ENCODE measurements at places on chromosomes 3 and 15.

DNA sequence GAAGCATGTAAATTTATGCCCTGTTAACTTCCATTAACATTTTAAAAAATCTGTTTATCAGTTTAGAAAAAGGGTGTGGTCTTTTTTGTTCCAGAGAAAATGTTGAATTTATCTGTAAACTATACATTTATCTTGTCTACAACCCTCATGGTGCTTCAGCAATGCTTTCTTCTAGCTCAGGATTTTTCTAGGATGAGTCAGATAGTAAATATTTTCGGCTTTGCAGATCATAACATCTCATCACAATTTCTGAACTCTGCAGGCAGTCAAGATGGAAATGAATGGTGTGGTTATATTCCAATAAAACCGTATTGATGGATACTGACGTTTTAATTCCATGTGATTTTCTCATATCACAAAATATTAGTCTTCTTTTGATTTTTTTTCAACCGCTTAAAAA lies 70.5 kb upstream of the FOXB1 start:
- DNase-seq = no peak

- DNase-seq = no peak
Observed at GRCh38 chr3:20095470-20095869, 55.2 kb downstream of the KAT2B start.

- DNase-seq = no peak
Observed at GRCh38 chr3:100538339-100538706, 45.9 kb downstream of the TMEM45A start.

- DNase-seq = no peak
Observed at GRCh38 chr3:45509038-45509767, 85.3 kb upstream of the LIMD1 start.

GRCh38 chr15:100244796-100245486 lies 96.8 kb downstream of the ADAMTS17 start:
- DNase-seq = no peak

DNA sequence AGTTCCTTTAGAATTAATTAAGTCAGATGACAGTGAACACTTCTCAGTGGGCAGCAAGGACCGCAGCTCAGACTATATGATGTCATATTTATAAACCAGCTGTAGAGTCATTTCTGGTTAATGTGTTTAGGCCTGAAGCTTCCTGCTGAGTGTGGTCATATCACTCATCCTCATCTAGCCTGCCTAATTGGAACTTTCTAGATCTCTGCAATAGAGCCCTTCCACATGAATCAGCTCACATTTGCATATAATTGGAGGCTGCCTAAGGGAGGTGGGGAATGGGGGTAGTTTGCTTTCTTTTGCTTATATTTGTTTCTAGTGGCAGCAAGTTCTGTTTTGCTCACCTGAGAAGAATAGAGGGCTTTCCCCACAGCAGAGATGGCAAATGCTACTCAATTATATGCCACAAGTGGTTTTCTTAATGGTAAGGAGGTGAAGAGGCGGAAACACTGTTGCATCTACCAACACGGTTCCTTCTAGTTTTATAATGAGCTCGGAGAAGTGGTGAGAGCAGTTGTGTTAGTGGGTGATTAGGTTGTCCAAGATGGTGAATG lies 148.1 kb downstream of the KLHL25 start:
- no peak for DNase-seq

GRCh38 chr3:46898321-46899150 lies 21.0 kb downstream of the PTH1R start:
- DNase-seq = no peak

- DNase-seq = no peak
Observed at GRCh38 chr3:180630371-180630770, 28.4 kb downstream of the TTC14 start.

DNA sequence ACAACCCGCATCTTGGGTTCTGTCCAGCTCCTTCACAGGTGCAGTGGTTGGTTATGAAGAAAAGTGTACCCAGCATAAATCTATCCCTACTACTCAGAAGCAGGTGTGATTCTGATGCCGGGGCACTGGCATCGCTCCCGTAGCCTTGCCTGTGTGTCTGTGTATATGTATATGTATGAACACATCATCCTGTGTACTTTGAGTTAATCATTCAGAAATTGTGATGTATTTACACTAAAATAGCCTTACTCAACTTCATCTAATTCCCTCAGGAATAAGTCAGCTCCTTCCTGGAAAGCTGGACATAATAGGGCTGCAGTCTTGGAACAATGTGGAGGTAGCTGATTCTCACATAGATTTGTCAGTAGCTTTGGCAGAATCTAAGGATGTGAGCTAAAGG lies 6.7 kb upstream of the ZBED2 start:
- no peak for DNase-seq

GRCh38 chr3:174644287-174644686 lies 214.8 kb upstream of the NAALADL2 start:
- DNase-seq = no peak

GRCh38 chr3:3551981-3552380 lies 247.2 kb upstream of the LRRN1 start:
- DNase-seq = no peak

DNA sequence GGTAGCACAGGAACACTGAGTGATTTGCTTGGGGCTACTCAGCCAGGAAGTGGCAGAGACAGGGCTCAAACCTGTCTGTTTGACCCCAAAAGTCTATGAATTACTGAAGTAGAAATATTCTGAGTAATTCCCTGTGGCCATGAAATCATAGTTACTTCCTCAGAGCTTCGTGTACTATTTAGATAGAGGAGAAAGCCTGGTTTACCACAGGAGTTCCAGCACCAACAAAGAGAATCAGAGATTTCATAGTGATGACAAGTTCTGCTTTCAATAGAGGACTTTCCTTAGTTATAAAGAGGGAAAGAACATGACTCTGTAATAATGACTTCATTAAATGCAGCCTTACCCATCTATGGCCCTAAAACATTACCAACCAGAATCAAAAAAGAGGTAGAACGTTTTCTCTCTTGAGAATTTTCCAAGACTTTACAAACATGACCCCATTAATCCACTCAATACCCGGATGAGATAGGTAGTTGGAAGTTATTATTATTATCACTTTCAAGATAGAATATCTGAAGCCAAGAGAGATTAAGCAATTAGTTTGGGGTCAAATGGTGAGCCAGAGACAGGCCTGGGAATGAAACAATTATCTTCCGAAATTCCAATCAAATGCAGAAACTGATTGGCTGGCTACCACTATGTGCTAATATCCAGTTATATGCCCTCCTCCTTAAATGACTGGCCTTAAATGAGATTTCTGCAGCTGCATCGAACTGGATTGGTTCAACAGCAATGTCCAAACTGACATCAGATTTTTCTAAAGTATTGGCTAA lies 13.6 kb upstream of the WNT5A start:
- no peak for DNase-seq

DNA sequence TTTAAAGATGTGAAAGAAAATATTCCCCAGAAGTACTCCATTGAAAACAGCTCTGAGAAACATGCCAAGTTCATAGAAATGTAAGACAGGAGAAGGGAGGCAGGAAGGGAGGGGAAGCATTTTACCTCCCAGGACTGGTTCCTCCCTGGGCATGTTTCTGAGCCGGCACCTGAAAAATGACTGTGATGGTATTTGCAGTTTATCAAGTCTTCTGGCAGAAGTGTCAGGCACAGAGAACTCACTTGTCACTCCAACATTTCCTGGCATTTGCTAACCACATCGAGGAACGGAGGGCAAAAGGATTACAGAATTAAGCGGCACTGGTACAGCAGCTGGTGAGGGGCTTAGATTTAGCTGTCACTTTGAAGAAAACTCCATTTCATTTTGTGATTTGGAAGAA lies 1054.0 kb downstream of the TUSC7 start:
- no peak for DNase-seq

GRCh38 chr15:31503256-31503655 lies 176.6 kb downstream of the KLF13 start:
- no peak for DNase-seq

GRCh38 chr3:167228135-167228534 lies 152.0 kb downstream of the ZBBX start:
- no peak for DNase-seq

- DNase-seq = no peak
Observed at GRCh38 chr3:16818194-16818593, 66.6 kb upstream of the PLCL2 start.

- no peak for DNase-seq
Observed at GRCh38 chr15:100106732-100107131, 235.0 kb downstream of the ADAMTS17 start.

DNA sequence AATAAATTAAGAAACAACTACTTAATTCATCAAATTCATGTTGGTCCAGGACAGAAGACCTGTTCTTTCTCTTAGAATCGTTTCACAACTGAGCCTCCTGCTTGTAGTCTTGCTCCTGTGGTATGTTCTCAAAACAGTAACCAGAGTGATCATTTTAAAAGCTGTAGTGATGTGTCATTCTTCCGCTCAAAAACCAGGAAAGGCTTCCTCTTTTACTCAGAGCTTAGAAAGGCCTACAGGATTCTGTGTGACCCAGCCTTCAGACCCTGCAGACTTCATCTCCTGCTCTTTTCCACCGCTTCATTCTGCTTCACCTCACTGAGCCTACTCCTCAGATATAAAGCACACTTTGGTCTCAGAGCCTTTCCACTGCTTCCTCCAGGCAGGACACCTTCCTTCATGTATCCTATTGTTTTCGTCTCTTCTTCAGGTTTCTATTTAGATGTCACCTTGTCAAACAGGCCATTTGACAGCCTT lies 22.7 kb downstream of the ST6GAL1 start:
- no peak for DNase-seq

Data from stimulated activated CD8-positive, alpha-beta memory T cell treated with anti-CD3 and anti-CD28 coated beads, Interleukin-15, amount 100 ng/mL, for 24 hours (primary cell).